Brain (organoid and tissue), 16 donors: ENCODE measurements at places on chromosomes 11 and 22. TPM values are rescaled to one million over a fixed set of nuclear protein-coding genes. Genes with fewer than 3 reads are reported as not detected.

- DNase-seq = no peak
Observed at GRCh38 chr22:16651217-16651616, 58.6 kb upstream of the CCT8L2 start.

- DNase-seq = no peak
Observed at GRCh38 chr11:27173545-27173944, 132.9 kb downstream of the BBOX1 start.

DNA sequence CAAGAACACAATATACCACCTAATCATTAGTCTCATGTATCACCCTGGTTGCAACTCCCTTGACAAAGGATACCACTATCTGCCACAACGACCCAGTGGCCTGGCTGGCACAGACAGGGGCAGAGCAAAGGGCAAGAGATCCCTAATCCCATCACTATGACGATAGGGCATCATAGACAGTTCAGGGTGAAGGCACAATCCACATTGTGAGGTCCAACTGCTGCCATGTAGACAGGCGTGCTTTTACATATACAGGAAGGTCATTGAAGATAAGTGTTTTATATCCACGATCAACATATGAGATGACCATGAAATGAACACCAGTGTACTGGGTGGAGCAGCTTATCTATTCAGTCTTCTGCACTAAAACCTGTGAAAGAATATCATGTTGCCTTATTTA lies 94.6 kb downstream of the IGLL1 start:
- no peak for DNase-seq

GRCh38 chr11:61749591-61750217 lies 2.7 kb upstream of the MYRF start:
- DNase-seq = no peak

GRCh38 chr11:66126064-66126463 lies 56.0 kb downstream of the PACS1 start:
- DNase-seq = no peak

DNA sequence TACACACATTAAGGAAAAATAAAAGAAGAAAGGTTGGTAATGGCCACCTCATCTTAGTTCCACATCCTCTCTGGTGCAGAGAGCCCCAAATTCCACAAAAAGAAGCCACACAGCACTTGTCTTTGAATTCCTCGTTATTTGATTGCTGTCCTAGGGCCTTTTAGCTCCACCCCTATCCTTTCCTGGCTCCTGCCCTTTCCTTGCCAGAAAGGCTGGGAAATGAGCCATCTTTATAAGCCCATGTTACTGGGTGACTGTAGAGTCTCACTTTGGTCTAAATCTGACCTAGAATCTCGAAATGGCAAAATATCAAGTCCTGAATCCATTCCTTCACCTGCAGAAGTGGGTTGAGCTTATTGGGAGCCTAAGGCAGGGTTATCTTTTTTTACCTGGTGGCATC lies 4.3 kb upstream of the TMEM132A start:
- DNase-seq = no peak

- no peak for DNase-seq
Observed at GRCh38 chr11:28110821-28111200, 2.6 kb downstream of the METTL15 start.

DNA sequence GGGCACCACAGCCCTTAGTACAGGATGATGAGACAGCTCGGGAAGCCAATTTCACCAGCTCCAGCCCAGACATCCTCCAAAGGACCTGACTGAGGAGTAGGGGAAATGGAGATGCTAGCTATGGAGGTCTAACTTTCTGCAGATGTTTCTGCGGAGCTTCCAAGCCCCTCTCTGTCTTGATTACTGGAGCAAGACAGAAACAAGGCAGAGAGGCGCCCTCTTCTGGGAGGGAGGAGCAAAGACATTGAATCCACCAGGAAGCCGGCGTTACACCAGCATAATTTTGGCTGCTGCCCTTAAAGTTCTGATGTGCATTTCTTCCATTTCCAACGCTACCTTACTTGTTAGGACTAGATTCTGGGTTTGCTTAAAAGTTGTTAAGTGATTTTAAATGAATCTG lies 107.3 kb upstream of the HSD17B12 start:
- DNase-seq = peak; percentile 32

GRCh38 chr11:85627332-85627997 lies at the start of gene DLG2:
Gene DLG2 (minus strand): TSS chr11:85627344.
- DNase-seq = peak; percentile 56

DNA sequence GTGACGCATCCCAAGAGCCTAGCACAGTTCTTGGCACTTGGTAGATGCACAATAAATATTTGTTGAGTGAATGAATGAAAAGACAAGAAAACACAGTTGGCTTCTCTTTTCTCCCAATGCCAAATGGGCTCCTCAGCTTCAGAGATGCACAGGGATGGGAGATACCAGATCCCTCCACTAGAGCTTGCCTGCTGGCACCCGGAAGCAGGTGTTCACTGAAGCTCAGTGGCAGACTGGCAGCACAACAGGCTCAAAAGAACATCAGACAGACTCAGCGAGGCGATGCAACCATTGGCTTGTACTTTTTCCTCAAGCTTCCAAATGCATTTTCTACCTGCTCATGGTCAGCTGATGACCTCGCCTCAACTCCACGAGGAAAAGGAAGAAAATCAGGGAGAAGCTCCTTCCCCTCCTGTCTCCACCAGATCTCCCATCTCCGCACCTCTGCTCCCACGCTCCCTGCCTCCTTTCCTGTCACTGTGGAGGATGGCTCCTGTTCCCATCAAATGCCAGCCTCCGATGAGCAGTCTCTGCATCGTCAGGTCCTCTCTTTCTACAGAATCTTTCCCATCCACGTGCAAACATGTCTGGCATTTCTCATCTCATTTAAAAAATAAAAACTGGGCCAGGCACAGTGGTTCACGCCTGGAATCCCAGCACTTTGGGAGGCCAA lies 5.8 kb downstream of the RAPSN start:
- peak; percentile 41 for DNase-seq

DNA sequence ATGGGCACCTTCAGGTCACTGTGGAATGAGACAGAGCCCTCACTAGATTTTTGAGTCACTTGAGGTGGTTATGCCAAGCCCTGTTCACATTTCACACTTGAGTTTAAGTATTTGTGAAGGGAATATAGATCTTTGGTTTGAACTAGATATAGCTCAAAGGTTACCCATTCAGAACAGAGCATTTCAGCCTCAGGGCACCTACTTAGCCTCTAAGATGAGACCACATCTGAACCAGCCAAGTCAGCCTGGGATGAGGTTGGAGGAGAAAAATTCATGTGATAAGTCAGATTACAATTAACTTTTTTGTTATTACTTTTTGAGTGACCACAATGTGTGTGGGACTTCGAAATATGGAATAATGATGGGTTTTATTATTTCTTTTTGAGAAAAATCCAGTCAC lies 127.8 kb downstream of the TEAD1 start:
- no peak for DNase-seq

DNA sequence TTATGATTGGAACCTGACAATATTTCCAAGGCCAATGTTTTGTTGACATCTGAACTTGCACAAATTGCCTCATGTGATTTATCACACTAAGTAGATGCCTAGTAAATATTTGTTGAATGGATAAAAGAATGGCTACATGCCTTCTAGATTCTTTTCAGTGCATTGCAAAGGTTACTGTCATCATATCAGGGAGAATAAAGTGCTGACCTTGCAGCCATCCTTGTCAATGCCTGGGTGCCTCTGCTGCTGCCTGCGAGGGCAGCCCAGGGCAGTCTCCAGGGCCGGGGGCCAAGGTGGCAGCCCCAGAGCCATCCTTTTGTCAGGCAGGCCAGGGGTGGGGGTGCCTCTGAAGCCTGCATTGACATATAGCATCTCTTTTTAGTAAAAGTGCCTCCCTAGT lies 325.6 kb upstream of the MTNR1B start:
- no peak for DNase-seq

- no peak for DNase-seq
Observed at GRCh38 chr11:127191689-127192088, 191.1 kb upstream of the KIRREL3 start.

GRCh38 chr11:129323896-129324502 lies 51.6 kb upstream of the BARX2 start:
- peak; percentile 38 for DNase-seq

LRRC32 gene
- polyA plus RNA-seq = 25.9 TPM

PES1 gene
- 53.6 TPM for polyA plus RNA-seq

BDNF gene
- 0.10 TPM for polyA plus RNA-seq

KCNQ1 gene
- polyA plus RNA-seq = 13.4 TPM

APOL2 gene
- 16.9 TPM for polyA plus RNA-seq

XPNPEP3 gene
- 4.1 TPM for polyA plus RNA-seq

OR5AK2 gene
- not detected for polyA plus RNA-seq

APOL5 gene
- not detected for polyA plus RNA-seq

GPHA2 gene
- polyA plus RNA-seq = not detected

POU2AF2 gene
- not detected for polyA plus RNA-seq

CSF2RB gene
- polyA plus RNA-seq = 0.20 TPM

DNAL4 gene
- 61.4 TPM for polyA plus RNA-seq

GGT1 gene
- polyA plus RNA-seq = 5.1 TPM
